Stimulated activated CD4-positive, alpha-beta T cell treated with anti-CD3 and anti-CD28 coated beads, Interleukin-1b, Interleukin-23, amount 100 ng/mL, for 1 hour (primary cell): ENCODE measurements at places on chromosomes 16 and 17.

DNA sequence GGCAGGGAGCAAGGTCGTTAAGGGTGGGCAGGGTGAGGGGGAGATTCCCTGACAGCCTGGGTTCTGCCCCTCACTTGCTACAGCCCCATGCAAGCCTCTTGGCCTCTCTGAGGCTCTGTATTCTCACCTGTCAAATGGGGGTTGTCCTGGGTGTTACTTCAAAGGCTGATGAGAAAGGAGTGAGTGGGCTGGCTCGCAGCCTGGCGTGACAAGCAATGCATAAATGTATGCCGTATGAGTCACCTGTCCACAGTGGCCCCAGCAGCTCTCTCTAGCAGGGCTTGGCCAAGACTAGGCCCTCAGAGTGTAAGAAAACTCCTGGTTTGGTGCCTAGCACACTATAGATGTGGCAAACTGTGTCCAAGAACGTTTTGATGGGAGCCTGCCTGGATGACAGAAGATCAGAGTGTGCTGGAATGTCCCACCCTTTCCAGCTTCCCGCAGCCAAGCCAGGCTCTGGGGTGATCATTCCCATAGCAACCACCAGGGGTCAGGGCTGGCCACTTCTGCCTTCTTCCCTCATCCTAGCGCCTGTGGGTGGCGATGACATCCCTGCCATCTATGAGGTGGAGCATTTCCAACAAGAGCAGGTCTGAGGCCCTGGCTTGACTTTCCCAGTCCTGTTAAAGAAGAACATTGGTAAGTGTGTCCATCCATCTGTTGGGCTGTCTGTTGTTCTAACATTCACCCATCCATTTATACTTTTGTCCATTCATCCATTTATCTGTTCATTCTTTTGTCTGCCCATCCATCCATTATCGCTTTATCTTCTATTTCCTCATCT is 37.2 kb upstream of the ADGRG1 start:
- no peak for DNase-seq

GRCh38 chr17:44267818-44268490 is at the start of gene SLC4A1:
Gene SLC4A1 (minus strand): TSS chr17:44268135. CDS start chr17:44262866, 5,269 bp downstream.
- DNase-seq, result no peak

GRCh38 chr17:3972281-3972731 is 8.1 kb upstream of the ATP2A3 start:
- no peak for DNase-seq

DNA sequence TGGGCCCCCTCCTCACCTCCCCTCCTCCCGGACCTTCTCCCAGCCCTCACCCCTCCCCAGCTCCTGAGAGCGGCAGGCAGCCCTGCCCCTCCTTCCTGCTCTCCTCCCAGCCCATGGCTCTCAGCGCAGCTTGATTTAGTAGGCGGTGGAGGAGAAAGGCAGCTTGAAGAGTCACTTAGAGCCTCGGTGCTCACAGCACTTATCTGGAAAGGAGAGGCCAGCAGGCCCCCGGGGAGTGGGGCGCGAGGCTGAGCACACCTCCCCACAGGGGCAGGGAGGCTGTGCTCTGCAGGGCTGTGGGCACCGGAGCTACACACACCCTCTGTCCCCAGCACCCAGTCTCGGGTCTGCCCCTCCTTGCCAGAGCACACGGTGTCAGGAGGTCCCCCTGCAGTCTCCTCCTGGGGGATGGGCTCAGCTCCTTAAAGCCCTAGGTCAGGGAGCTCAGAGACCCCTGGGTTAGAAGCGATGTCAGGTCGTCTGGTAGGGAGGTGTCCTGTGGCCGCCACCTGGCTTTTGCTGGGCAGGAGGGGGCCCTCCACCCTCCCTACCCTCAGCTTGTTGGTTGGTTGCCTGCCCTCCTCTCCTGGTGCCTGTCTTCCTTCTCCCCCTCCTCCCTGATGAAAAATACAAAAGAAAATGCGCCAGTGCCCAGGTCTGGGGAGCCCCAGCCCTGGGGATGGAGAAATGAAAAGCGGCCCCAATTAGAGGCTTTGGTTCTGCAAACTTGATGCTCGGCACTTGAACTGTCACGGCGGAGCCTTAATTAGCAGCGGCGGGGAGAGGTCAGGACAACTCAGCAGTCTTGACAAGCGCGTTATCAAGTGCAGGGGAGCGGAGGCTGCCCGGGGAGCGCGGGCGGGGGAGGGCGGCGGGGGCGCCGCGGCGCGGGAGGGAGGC is 151.1 kb upstream of the GSE1 start:
- DNase-seq, result no peak
